GM23338 (cell line): ENCODE measurements at places on chromosomes 2 and 18.

DNA sequence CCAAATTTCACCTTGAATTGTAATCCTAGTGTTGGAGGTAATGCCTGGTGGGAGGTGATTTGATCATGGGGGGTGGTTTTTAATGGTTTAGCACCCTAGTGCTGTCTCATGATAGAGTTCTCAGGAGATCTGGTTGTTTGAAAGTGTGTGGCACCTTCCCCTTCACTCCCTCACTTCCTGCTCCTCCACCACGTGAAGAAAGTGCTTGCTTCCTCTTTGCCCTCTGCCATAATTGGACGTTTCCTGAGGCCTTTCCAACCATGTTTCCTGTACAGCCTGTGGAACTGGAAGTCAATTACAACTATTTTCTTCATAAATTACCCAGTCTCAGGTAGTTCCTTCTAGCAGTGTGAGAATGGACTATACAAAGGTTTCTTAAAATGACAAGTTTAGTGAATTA lies 251.8 kb upstream of the NETO1 start:
- no peak for DNase-seq

GRCh38 chr18:45957100-45957499 lies 10.0 kb downstream of the EPG5 start:
- no peak for DNase-seq

- DNase-seq, result no peak
Observed at GRCh38 chr2:230358305-230358704, 31.3 kb downstream of the SP140L start.

DNA sequence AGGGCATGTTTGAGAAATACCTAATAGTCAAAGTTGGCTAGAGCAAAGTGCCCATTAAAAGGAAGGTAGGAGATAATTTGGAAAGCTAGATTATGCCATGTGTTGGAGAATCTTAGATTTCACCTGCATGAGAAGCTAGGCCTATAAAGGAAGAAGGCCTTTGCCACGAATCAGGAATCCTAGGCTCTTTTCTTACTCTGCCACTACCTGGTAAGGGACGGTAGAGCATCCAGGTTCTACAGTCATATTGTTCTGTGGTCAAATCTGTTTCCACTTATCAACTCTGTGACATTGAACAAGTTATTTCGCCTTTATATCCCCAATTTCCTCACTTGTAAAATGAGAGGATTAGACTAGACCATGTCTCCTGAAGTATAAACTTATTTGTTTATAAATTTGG lies 3.6 kb upstream of the KCNJ3 start:
- peak; percentile 36 for DNase-seq
